ENCODE measurements at places on chromosomes 6 and 20.
A peak's percentile ranks its signal among the peaks of the same experiment; 100 is the strongest.

- DNase-seq = peak; percentile 26
These were observed 83.3 kb downstream of the SYCP2 start for GRCh38 chr20:59850018-59850641.

- DNase-seq = no peak
These were observed 80.0 kb upstream of the FRMD1 start for GRCh38 chr6:168158980-168159349.

DNA sequence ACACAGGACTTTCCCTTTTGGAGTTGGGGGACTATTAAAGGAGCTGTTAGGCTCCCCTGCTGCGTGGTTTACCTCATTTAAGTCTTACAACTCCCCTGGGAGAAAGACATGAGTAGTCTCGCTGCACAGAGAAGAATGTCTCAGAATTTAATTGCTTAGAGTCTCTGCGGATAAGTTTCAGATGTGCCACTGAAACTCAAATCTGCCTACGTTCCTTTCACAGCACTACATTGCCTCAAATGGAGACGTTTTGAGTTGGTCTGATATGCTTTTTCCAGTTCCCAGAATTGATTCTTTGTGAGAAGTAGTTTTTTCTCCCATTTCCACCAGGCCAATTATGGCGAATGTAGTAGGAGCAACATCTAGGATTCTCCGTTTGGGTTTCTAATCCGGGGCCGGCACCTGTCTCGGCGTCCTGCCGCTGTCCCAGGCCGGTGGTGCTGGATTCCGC lies 532 bp upstream of the SLC35F1 start:
- no peak for DNase-seq

DNA sequence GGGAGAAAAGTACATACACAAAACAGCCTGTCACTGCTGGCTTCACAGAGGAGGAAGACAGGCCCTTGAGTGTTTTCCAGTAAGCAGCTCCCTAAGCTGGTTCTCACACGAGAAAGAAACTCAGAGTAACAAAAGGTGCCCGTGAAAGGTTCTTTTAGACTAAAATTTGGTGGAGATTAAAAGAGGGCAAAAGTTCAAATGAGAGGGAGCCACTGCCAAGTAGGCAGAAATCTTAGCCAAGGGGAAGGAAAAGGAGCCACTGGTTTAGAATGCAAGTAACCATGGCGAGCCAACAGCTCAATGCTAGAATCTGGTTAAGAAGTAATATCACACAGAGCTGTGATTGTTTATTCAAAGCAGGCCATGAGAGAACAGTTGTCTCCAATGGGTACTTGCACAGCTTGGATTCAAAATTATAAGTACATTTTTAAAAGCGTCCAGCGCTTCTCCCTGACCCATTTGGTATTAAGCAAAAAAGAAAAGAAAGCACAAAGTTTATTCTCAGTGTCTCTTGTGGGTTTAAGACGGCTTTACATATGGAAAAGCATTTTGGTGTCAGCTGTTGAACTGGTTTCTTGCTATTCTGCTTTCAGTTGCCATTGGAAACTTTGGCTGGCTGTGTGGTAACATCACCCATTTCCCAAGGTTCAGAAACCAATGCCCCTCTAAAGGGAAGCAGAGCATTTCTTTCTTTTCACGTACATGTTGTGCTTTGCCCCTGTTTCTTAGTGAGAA lies 648.5 kb downstream of the RNF144B start:
- DNase-seq = no peak

DNA sequence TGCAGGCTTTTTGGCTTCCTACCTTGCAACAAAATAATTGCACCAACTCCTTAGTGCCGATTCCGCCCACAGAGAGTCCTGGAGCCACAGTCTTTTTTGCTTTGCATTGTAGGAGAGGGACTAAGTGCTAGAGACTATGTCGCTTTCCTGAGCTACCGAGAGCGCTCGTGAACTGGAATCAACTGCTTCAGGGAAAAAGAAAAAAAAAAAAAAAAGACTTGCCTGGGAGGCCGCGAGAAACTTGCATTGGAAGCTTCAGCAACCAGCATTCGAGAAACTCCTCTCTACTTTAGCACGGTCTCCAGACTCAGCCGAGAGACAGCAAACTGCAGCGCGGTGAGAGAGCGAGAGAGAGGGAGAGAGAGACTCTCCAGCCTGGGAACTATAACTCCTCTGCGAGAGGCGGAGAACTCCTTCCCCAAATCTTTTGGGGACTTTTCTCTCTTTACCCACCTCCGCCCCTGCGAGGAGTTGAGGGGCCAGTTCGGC lies 420 bp downstream of the SOX4 start:
- peak; percentile 54 for DNase-seq

- DNase-seq = no peak
These were observed 524.1 kb upstream of the NRSN1 start for GRCh38 chr6:23601811-23602345.
